ENCODE measurements at places on chromosomes 4 and X.

DNA sequence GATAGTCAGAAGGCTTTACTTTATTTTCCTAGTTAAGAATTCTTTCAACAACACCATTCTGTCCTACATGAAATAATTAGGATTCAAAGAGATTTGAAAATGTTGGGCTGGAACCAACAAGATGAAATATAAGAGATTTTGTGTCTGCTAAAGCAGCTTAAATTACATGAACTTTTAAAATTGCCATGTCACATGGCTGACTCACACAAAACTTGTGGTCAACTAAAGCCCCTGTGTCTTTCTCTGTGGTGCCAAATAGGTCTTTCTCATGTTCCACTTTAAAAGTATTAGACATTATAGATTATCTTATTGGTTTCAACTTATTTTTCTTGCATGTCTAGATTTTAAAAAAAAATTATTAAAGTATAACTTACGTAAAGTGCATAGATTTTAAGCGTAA is 60.8 kb upstream of the FHL1 start:
- DNase-seq, result no peak

GRCh38 chrX:140918398-140919038 is 83.9 kb upstream of the SPANXB1 start:
- no peak for DNase-seq

- no peak for DNase-seq
Observed at GRCh38 chrX:31889088-31889487, 817.2 kb upstream of the FTHL17 start.

- no peak for DNase-seq
Observed at GRCh38 chr4:69642961-69643360, 3.5 kb upstream of the UGT2A2 start.
